ENCODE measurements at places on chromosomes 1 and 21.
A peak's percentile ranks its signal among the peaks of the same experiment; 100 is the strongest.

GRCh38 chr1:19840228-19840627 is 25.1 kb upstream of the RNF186 start:
- no peak for DNase-seq

GRCh38 chr21:44653123-44653522 is 1.3 kb downstream of the KRTAP12-4 start:
- no peak for DNase-seq

- no peak for DNase-seq
These were observed 61.9 kb downstream of the CAPN2 start for GRCh38 chr1:223774134-223774814.

DNA sequence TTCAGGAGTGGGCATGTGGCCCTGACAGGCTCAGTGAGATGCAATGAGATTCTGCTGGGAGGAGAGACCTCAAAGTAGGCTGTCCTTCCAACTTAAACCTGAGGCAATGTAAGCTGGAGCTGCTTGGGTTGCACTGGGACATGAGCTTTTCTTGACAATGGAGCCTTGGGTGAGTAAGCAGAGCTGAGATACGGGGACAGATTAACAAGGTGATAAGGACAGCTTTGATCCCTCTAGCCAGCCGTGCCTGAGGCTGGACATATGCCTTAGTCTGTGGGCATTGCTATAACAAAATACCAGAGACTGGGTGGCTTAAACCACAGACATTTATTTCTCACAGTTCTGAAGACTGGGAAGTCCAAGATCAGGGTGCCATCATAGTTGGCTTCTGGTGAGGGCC is 18.3 kb upstream of the NGF start:
- DNase-seq: no peak

- DNase-seq: no peak
These were observed 90.8 kb upstream of the AJAP1 start for GRCh38 chr1:4563586-4563985.

DNA sequence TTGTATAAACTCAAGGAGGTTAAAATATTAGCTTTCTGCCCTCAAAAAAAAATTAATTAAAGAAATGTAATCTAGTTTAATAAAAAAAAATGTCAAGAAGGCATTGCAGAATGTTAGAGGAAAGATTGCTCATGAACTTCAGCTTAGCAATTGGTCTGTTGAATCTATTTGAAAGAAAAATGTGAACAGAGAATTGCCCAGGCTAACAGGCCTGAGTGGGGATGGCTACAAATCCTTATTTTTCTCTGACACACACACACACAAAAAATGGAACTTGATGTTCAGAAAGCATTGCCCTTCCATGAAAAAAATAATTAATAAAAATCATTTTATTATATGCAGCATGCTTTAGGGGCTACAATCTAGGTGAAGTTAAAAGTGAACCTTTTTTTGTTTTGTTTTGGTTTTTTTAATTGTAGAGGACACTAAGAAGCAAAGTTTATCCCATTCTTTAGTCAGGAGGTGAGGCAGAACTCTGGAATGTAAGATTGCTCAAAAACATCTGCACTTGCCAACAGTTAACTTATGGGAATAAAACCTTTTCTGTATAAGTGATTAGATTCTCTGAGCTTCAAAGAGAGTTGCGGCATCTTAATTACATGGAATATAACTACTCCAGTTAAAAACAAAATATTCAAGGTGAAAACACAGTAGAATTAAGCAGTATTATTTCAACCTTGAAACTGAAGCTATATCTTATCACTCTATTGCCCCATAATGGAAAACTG is 658.5 kb upstream of the ADGRL2 start:
- no peak for DNase-seq

- no peak for DNase-seq
These were observed 222.2 kb downstream of the NRIP1 start for GRCh38 chr21:14842601-14843000.

DNA sequence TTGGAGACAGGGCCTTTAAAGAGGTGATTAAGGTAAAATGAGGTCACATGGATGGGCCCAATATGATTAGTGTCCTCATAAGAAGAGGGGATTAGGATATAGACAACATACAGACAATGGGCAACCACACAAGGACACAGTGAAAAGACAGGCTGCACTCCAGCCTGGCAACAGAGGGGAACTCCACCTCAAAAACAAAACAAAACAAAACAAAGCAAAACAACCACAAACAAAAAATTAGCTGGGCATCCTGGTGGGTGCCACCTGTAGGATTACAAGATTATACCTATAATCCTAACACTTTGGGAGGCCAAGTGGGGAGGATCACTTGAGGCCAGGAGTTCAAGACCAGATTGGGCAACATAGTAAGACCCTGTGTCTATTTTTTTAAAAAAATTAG is 4.8 kb upstream of the MDM4 start:
- no peak for DNase-seq

DNA sequence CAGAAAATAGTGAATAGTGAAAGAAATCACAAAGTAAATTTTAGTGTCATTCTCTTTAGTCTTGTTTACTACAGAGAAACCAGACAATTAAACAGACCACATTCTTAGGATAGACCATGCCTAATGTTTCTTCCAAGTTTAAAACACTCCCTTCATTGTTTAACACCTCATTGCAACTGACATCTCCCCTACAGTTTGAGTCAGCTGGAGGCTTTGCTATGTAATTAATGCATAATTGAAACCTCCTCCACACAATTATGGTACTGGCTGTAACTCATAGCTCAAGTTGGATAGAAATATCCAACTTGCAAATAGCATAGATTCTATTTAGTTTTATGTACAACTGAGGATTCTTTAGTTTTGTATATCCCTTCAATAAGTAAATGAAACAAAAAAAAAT is 35.2 kb upstream of the B3GALT2 start:
- peak; percentile 22 for DNase-seq

DNA sequence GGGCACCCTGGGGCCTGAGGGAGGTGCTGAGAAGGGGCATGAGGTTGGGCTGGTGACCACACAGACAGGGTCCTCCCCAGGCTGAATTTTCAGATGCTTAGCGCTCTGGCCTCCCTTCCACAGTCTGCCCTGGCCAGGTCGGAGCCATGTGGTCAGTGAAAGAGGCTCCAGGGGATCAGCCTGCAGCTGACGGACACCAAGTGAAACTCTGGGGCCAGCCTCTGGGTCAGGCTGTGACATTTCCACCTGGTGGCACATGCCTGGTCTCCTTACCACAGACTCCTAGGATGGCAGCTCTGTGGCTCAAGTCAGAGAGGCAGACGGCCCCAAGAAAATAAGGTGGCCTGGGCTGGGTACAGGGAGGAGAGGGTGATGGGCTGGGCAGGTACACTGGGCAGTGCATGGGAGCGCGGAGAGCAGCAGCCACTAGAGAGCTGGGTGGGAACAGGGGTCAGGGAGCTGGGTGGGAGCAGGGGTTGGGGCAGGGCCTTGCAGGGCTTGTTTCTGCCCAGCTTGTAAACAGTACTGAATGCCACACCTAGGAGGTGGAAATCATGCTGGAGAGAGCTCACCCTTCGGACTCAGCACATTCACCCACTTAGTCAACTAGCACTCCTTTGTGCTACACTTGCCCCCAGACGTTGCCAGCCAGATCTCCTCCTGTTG is 20.7 kb upstream of the ADARB1 start:
- no peak for DNase-seq

GRCh38 chr1:190000365-190000872 is 477.2 kb downstream of the BRINP3 start:
- no peak for DNase-seq

- no peak for DNase-seq
These were observed 22.5 kb upstream of the UHMK1 start for GRCh38 chr1:162475089-162475488.

- DNase-seq: no peak
These were observed 32.2 kb downstream of the FAM177B start for GRCh38 chr1:222769181-222769580.

- DNase-seq: peak; percentile 81
These were observed 254.9 kb downstream of the RHOU start for GRCh38 chr1:228989992-228990827.

DNA sequence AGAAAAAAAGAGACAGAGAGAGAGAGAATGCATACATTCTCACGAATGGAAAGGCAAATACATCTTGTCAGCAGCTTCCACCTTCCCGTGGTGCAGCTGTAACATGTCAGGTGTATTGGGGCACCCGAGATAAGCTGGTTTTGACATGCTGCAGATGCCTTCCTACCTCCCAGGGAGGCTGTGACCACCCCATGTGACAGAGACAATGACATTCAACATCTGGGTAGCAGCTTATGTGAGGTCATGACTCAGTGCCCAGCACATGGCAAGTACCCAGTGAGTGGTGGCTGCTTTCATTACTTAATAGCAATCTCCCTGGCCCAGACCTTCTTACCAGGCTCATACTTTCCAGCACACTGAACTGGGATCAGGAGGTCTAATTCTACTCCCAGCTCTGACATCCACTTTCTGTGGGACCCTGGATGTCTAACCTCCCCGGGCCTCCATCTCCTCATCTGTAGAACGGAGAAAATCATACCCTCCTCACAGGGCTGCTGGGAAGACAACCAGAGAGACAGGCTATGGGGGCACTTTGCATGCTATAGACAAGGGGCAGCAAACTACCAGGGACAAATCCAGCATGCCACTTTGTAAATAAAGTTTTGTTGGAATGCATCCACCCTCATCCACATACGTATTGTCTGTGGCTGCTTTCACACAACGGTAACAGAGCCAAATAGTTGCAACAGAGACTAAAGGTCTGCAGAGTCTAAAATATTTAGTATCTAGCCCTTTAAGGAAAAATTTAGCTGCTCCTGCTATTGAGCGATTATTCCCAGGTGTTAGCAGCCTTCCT is 38.5 kb upstream of the ZBTB40 start:
- DNase-seq: no peak

GRCh38 chr1:109639063-109639840 is 16.6 kb upstream of the GSTM4 start:
- DNase-seq: no peak

GRCh38 chr1:52651904-52652303 is 18.9 kb downstream of the SHISAL2A start:
- no peak for DNase-seq

DNA sequence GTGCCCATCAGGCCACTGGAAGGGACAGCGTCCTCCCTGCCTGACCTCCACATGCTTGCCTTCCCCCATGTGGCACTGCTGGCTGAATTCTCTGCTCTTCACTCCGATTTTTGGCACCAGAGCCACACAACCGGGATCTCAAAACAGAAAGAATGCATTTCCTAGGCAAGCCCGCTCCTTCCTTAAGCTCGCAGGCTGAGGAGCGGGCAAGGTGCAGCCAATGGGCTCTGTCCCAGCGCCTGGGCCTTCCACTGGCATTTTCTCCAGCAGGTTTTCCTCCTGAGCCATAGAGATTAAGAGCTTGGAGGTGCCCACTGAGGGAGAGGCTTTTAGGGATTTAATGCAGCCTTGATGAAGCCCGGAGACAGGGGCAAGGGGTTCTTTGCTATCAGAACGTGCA is 158.0 kb downstream of the IGSF21 start:
- no peak for DNase-seq

- DNase-seq: no peak
These were observed 107.0 kb downstream of the NAV1 start for GRCh38 chr1:201645956-201646355.

DNA sequence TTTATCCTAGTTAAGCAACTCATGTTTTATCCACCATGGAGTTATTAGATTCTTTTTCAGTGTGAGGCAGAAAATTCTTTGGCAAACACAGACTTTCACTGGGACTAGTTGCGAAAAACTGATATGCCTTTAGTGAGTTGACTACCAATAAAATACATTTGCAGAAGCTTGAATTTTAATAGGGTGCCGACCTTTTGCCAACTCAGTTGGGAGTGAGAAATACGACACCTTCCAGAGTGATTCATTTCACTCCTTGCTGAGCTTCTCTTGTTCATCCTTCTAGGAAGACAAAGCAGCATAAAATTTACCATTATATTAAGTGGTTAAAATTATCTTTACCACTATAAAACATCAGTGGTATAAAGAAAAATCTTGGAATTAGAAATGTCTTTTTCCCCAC is 1.2 kb upstream of the KRTAP23-1 start:
- no peak for DNase-seq

DNA sequence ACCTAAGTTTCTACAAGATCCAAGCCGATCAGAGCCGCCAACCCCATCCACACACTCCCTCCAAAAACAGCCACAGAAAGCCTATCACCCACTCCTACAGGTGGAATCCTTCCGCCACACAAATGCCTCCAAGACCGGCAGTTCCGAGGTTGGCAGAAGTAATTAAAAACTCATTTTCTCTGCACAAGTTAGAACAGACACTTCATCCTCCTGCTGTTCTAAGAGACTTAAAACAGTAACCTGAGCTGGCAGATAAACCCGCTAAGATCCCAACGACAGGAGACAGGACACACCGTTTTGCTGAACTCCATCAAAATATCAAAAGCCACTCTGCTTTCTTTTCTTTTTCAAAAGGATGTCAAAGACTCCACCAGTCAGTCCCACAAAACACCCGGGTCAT is 2.8 kb downstream of the SSBP3 start:
- no peak for DNase-seq

DNA sequence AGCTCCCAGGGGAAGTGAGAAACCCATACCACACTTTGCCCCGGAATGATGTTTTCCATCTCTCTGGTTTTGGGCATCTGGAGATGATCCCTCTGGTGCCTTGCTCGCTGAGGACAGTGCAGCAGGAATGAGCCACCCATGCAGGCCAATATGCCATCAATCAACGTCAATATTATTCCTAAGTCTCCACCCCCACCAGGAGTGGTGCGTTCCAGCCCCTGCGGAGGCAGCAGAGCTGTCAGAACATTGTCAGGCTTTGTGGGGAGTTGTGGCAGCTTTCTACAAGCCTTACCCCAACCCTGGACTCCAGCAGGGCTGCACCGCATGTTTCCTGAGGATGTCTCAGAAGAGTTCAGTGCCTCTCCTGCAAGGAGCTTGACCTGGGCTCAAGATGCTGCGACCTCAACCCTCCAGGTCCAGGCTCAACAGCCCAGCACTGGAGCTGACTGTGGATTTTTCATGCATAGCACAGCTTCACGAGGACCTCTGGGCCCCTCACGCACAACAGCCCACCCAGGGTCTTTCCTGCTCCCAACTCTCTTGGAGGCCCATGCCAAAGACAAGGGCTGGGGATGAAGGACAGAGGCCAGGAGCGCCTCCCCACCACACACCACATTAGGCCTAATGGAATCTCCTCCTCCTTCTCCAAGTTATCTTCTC is 67.5 kb downstream of the PSMG1 start:
- DNase-seq: no peak

DNA sequence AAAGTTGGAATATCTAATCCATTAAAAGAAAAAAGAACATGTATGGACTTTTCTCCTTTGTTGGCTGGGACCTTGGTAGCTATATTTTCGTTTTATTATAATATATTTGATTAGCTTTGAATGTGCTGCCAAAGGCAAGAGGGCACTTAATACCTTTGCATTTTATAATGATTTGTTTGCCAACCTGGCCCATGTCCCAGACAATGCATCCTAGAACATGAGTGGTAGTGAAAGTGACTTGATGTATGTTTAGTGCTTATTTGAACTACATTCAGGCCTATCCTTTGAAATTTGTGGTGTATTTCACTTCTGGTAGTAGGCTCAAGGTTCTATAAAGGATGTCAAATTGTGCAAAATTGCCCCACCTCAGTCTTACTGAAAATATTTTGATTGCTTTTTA is 25.9 kb downstream of the CACHD1 start:
- DNase-seq: no peak

- DNase-seq: no peak
These were observed 45.9 kb downstream of the CDC42BPA start for GRCh38 chr1:227272428-227272827.
